ENCODE measurements at places on chromosomes 12 and 14.
A peak's percentile ranks its signal among the peaks of the same experiment; 100 is the strongest.

DNA sequence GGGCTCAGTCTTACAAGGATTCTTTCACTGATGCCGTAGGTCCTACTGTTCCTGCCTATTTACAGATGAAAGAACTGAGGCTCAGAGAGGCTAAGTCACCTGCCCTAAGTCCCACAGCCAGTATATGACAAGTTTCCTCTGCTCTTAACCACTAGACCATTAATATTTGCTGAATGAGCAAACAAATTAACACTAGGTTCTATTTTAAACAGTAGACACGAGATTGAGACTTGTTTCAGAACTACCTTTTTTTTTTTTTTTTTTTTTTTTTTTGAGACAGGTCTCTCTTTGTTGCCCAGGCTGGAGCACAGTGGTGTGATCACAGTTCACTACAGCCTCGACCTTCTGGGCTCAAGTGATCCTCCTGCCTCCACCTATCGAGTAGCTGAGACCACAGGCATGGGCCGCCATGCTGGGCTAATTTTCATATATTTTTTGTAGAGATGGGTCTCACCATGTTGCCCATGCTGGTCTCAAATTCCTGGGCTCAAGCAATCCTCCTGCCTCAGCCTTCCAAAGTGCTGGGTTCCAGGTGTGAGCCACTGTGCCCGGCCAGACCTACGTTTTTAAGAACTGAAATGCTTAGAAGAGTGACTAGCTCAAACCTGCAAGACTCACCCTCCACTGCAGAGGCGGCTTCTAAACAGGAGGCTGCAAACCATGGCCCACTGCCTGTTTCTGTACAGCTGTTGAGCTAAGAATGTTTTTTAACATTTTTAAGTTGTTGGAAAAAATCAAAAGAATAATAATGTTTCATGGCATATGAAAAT is 12.9 kb downstream of the SYNE3 start:
- peak; percentile 71 for DNase-seq

DNA sequence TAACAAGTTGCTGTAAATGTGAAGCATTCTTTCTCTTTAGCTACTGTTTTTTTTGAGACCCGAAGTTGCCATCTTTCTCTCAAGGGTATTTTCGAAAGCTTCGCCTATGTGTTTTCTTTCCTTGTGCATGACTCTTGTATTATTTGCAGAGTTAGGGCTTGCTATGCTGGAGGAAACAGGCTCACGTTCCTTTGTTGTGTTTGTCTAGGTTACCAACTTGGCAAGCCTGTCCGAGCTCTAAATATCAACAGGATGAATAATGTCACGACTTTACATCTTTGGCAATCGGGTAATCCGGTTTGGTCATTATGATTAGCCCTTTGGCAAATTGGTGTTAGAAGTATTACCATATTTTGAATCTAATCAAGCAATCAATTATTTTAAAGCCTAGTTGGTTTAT is 15.9 kb upstream of the ATP6V0A2 start:
- DNase-seq = no peak

GRCh38 chr12:91172096-91172495 is 10.5 kb downstream of the DCN start:
- no peak for DNase-seq

- no peak for DNase-seq
Measured at GRCh38 chr14:105974902-105975301, 448.5 kb downstream of the TMEM121 start.

GRCh38 chr14:60707858-60708257 is 16.3 kb downstream of the SIX4 start:
- DNase-seq = no peak

Data from GM06990 (cell line).